HTR-8/SVneo (cell line): ENCODE measurements at places on chromosomes 6 and 20.
A peak's percentile ranks its signal among the peaks of the same experiment; 100 is the strongest.

DNA sequence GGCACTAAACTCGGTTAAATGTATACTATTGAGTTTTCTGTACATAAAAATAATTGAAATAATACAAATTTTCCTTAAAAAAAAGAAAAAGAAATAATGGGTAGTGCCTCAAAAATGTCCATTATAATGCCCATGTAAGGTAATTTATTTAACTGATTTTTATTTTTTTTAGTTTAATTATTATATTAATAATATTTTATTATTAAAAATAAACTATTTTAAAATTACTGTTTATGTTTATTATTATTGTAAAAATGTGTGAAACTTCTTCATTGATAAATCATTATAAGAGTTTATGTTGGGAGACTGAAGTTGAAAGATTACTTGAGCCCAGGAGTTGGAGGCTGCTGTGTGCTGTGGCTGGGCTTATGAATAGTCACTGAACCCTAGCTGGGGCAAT, 925.5 kb upstream of the EPHA7 start:
- no peak for DNase-seq

- no peak for DNase-seq
Measured at GRCh38 chr6:122400121-122400450, 634 bp downstream of the HSF2 start.

DNA sequence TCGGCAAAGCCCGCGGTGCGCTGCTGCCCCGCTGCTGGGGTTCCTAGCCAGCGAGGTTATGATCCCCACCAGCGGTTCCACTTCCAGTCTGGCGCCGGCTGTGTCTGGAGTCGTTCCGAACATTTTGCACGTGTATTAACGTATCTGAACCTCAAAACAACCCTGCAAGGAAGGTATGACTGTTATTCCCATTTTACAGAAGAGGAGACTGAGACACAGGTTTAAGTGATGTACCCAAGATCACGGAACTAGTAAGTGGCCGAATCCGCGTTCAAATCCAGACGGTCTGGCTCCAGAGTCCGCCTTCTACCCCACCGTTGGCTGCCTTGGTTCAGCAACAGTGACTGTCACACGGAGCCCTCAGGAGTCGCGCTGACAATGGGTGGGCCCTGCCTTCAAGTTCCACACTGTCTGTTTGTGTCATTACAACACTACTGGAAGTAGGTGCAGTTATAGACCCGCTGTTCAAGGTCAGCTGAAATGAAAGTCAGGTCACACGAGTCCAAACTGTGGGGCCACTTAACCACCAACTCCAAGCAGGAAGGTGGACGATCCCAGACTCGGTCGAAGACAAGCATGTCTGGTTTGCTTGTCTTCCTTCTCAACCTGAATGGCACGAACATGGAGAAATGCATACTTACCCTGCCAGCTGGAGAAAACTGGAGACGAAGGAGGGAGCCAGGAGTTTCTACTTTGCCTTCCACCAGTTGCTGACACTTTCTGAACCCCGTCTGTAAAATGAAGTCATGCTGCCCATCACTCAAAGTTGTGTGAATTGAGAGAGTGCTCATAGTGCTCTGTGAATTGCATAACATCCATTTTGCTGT, 803 bp upstream of the SRXN1 start:
- no peak for DNase-seq

DNA sequence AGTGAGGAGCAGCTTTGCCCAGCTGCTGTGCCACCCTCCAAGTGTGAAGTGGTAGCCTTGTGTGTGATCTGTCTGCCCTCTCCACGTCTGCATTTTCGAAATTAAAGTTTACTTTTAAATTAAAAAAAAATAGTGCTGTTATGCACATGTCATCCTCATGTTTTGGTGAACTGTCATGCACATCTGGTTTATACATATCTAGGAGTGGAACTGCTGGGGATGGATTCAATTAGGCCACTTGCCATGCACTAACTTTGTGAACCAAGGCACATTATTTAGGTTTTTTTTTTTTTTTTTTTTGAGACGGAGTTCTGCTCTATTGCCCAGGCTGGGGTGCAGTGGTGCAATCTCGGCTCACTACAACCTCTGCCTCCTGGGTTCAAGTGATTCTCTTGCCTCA, 3.6 kb downstream of the GTSF1L start:
- no peak for DNase-seq

GRCh38 chr20:37669062-37669772, 24.6 kb upstream of the CTNNBL1 start:
- DNase-seq = peak; percentile 78

DNA sequence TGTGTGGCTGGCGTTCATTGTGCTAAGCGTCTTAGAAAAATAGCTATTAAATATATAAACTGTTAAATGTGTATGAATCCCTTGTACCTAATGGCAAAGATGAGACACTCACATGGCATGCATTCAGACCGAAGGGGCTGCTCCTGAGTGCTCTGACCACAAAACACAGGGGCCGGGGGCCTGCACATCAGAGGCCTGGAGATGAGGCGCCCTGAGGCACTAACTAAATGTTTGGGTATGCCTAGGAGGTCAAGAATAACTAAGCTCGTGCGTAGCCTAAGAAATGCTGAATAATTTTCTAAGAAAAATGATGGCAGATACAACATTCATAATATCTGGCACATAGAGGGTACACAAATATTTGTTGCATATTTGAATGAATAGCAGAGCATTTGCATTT, 92.5 kb downstream of the PSMB1 start:
- DNase-seq = no peak

DNA sequence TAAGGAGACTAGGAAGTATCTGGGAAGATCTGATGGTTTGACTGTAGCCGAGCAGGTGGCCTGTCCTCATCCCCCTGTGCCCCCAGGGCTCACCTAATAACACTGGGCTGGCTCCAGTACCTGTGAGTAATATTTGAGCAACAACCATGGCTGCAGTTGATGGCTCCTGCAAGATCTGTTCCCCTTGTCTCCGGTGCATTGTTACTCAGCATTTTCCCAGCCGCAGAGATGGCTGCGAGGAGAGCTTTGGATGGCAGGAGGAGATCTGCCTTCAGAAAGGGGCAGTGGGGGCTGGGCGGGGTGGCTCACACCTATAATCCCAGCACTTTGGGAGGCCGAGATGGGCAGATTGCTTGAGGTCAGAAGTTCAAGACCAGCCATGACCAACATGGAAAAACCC, 39.3 kb downstream of the PTK7 start:
- no peak for DNase-seq

DNA sequence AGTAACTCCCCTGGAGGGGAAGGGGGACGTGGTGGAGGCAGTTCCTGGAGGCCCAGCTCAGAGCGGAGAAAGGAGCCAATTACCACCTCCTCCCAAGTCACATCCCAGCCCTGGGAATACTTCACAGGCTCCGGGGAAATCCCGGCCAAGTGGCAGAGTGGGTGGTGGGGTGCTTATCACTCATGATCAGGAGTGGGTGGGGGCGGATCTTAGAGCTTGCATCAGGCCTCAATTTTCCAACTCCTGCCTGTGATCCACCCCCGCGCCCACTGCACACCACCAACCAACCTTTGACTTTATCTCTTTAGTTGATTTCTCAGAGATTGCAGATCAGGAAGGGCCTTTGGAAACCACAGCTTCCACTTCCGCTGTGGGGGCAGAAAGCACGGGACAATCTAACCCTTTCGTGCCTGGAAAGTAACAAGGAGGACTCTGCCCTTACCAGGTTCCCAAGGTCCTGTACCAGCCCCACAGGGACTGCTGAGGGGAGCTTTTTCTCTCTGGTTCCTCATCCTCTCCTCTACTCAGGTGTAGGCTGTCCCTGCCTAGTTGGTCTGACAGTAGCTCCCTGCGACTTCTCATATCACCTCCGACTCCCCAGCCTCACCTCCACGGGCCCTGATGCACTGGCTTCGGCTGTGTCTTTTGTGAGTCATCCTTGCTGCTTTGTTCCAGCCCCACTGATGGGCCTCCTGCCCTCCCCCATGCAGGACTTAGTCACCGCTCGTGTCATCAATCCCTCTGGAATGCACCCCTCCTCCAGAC, 24.9 kb upstream of the IER3 start:
- peak; percentile 93 for DNase-seq

DNA sequence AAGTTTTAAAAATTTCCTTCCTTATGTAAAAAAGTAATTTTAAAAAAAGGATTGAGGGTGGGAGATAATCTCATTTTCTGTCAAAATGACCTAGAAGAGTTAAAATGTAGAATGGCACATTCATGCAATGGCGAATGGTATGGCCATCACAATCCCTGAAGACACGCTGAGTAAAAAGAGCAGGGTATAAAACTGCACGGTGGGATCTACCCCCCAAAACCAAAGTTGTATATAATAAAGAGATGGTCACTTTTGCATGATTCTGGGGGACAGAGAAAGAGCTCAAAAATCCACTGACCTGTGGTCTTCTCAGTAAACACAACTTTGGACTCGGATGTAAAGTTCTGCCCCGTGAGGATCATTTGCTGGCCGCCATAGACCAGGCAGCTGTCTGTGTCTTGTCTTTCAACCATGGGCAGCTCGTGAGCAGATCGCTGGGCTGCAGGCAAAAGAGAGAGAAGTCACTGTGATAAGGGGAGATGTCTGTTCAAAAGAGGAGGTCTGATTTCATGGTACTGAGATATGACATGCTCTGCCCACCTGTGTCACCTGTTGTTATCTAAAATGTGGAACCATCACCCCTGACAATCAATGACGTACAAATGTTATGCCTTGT, 88.2 kb downstream of the NFATC2 start:
- no peak for DNase-seq

- DNase-seq = no peak
Measured at GRCh38 chr20:55478724-55479450, 526.4 kb downstream of the CBLN4 start.

- no peak for DNase-seq
Measured at GRCh38 chr6:37840143-37840939, 20.8 kb downstream of the ZFAND3 start.

- no peak for DNase-seq
Measured at GRCh38 chr20:15594158-15594695, 979.0 kb downstream of the KIF16B start.

- DNase-seq = no peak
Measured at GRCh38 chr20:38728191-38728781, 4.0 kb downstream of the SLC32A1 start.

DNA sequence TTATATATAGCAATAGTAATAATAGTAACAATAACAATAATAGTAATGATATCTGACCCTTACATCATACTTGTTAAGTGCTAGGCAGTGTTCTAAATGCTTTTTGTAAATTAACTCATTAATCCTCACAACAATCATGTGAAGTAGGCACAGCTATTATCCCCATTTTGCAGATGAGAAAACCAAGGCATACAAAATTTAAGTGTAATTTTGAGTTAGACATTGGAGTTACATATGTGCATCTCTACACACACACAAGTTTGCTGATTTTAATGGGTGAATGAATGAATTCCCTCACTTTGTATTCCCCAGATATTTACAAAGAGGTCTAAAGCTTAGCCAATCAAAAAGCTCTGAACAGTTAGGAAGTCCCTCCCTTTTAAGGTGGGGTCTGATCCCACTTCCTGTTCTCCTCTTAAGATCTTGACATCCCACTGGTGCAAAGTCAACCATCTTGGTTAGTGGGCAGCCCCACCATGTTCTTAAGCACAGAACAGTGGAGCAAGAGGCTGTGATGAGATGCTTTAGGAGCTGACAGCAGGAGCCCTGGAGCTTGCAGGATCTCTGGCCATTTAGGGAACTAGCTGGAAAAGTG, 85.3 kb upstream of the FOXP4 start:
- DNase-seq = no peak

DNA sequence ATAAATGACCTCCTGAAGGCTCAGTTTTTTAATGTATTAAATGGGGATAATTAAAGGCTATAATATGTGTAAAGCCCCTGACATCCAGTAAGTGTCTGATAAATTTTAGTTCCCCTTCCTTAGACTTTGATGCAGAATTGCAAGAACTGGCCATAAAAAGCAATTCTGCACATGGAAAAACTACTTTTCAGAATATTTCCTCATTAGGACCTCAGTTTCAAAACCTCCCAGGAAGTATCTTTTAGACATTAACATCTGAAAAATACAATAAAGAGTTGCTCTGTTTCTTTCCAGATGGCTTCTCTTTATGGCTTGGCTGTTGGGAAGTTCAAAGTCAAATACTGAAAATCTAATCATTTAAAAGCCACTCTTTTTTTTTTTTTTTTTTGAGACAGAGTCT, 106.3 kb upstream of the ZNF217 start:
- DNase-seq = no peak

- DNase-seq = no peak
Measured at GRCh38 chr6:5274231-5274630, 12.9 kb downstream of the FARS2 start.
